ENCODE measurements at places on chromosomes 13 and 19.

DNA sequence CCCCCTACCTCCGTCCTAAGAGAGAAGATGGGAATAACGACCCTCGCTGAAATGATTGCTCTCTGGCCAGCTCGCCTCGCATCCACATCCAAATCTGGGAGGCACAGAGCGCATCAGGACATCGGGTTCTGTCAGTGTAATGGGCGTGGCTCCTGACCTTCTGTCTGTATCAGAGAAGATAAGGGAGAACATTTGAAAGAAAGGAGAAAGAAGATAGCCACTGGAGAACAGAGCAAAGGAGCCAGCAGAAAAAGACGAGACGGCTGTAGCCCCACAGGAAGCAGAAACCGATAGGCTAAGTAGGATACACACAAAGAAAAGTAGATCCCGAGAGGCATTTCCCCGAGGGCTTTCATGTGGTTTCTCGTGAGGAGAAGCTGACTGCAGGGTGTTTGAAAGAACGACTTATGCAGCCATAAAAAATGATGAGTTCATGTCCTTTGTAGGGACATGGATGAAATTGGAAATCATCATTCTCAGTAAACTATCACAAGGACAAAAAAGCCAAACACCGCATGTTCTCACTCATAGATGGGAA lies 14.0 kb upstream of the GJB2 start:
- DNase-seq: no peak

DNA sequence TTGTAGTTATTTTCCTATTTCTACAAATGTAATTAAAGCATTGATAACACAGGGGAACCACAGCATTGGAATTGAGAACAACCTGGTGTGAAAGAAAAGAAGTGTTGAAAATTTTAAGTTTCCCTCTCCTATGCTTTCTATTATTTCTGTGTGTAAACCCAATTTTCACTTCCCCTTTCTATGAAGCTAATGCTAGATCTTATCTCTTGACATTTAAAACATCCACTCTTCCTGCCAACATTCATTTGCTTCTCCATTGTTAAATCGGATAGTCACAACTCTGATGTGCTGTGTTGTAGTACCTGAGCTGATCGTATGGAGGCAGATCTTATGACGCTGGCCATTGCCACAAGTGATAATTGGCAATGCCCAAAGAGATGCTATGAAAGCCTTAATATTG lies 203.0 kb downstream of the ITGBL1 start:
- DNase-seq: no peak

- no peak for DNase-seq
Measured at GRCh38 chr13:47901441-47901840, 99.6 kb downstream of the SUCLA2 start.

- no peak for DNase-seq
Measured at GRCh38 chr13:49596221-49596620, 10.9 kb upstream of the RCBTB1 start.

DNA sequence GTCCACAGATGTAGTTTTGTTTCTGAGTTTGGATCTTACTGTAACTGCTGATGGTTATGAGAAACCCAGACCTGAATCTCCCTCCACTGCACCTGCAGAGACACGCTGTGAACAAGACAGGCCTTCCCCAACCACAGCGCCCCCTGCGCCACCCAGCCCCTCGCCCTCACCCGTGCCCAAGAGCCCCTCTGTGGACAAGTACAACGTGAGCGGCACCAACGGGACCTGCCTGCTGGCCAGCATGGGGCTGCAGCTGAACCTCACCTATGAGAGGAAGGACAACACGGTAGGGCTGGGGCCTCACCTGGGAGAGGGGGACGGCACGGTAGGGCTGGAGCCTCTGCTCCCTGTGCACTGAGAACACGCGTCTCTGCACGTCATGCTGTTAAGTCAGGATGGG lies 22.3 kb downstream of the LAMP1 start:
- no peak for DNase-seq

DNA sequence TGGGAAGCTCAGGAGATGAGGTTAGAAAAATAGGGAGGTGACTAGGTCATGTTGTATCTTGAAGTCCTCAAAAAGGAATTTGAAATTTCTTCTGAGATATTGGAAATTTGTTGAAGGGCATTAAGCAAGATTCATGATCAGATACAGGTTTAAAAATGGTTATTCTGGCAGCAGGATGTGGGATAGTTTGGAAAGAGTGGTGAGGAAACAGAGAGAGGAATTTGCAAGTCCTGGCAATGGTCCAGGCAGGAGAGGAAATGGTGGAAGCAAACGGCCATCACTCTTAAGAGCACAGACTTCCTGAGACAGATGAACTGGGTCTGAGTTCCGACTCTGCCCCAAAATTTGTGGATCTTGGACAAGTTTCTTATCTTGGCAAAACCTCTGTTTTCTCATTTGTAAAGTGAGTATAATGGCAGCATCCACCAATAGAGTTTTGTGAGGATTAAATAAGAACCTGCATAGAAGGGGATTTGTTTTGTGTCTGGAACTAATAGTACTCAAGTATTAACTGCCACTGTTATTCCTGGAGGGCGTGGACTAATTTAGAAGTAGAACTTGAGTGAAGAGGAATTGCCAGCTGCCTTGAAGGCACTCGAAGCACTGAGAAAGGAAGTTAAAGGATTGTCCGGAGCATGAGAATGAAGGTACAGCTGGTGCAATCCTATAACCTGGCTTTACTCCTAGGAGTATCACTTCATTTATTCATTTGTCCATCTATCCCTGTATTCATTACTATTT lies 99.6 kb downstream of the CCNA1 start:
- no peak for DNase-seq

DNA sequence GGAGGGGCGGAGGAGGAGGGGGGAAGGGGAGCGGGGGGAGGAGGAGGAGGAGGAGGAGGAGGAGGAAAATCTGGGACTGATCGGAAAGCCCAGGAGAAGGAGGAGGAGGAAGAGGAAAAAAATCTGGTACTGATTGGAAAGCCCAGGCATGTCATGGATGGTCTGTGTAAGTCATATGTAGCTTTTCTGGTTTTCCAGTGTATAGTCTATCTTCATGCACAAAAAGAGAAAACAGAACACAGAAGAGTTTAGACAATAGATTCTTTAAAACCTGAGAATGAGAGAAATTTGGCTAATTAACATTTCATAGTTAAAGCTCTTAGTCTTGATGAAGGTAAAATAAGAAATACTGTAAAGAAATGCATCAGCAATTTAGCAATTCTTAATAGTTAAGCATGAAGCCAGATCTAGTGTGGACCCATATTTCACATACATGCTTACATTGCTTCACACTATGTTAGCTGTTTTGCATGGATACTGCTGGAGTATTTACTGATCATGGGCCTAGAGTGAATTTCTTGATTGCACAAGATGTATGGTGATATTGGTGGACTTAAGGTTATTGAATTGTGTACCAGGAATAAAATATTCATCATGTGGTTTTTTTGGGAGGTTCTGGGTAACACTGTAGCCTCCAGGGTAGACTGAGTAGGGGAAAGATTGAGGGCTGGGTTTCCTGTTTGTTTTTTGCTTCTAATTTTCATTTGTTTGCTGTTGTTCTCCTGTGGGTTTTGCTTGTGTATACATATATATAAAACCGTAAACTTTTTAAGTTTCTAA lies 41.4 kb downstream of the SUCLA2 start:
- no peak for DNase-seq

GRCh38 chr13:109140054-109140453 lies 510.6 kb downstream of the MYO16 start:
- DNase-seq: no peak

- no peak for DNase-seq
Measured at GRCh38 chr19:17755443-17755890, 4.2 kb downstream of the FCHO1 start.

GRCh38 chr19:36526581-36526980 lies 1.5 kb downstream of the ZNF260 start:
- DNase-seq: no peak

DNA sequence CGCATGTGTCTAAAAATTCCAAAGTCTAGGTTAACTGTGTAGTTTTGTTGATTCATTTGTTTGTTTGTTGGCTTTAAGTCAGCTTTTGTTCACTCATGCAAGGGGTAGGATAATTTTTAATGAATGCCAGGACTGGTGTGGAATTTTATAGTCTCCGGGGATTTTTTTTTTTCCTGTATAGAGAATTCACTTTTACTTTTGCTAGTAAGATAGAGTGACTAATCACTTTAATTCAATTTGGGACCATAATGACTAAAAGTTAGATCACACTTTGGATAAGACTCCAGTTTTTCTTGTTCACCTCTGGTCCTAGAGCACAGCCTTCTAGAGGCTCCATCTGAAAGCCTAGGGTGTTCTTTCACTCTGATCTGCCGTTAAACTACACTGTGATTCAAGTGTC lies 1690.0 kb downstream of the PCDH9 start:
- DNase-seq: no peak

GRCh38 chr19:41987141-41987860 lies 6.7 kb downstream of the ATP1A3 start:
- no peak for DNase-seq

DNA sequence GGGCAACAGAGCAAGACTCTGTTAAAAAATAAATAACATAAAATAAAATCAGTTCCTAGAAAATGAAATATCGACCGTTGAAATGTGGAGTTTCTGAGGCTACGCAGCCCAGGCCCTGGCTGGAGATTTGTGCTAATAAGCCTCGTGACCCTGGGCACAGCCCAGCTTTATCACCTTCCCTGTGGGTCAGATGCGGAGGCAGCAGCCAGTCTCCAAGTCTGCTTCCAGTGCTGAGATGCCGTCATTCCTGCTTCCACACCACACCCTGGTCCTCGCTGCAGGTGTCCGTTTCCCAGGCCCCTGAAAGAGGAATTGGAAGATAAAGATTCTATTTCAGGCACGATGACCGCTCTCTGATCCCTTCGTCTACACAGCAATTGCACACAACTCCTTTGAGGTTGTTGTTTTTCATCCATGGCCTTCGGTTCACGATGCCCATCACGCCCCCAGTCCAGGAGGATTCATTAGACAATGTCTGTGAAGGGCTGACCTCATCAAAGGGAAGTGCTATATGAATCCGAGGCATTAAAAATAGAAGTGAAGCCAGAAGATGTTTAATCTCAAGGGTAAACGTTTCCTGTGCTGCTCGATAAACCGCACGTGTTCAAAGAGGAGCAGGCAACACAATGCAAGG lies 48.3 kb upstream of the ATP11A start:
- no peak for DNase-seq

DNA sequence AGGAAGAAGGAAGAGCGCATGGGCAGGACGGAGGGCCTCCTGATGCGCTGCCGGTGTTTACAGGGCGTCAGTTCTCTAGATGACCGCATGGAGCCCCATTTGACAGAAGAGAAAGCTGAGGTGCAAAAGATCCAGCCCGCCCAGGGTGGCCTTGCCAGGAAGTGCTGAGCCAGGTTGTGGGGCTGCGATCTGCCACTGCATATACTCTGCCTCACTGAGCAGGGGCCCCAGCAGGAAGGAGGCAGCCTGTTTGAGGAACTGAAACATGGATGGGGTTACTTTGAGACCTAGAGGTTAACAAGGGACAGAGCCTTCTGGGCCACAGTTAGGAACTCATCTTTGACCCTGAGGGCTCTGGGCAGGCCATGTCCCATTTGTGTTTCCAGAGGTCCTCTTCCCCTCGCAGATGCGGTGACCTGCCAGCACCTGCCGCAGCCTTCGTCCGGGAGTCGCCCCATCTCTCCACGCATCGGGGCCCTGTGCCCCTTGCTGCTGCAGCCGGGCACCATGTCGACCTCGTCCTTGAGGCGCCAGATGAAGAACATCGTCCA lies 3.2 kb downstream of the EPN1 start:
- DNase-seq: no peak

DNA sequence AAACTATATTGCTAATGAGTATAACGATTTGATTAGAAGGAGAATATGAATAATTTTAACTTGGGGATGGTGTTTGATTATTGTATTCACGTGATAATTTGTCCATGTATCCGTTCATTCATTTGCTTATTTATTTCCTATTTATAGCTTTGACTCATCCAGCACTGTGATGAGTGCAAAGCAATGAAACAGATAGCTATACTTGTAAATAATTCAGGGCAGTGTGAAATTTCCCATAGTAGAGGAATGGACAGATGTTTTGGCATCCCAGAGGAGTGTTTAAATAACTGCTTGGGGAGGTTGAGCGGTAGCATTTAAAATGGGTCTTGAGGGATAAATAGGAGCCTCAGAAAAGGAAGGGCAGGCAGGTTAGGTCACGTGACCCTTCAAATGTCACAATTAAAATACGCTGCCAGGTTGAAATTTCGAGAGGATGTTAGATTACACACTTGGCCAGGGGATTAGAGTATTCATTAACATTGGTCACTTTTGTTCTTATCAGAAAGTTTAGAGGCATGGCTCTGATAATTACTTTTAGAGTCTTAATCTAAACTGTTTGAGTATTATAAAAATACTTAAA lies 14.7 kb downstream of the FGF9 start:
- no peak for DNase-seq

DNA sequence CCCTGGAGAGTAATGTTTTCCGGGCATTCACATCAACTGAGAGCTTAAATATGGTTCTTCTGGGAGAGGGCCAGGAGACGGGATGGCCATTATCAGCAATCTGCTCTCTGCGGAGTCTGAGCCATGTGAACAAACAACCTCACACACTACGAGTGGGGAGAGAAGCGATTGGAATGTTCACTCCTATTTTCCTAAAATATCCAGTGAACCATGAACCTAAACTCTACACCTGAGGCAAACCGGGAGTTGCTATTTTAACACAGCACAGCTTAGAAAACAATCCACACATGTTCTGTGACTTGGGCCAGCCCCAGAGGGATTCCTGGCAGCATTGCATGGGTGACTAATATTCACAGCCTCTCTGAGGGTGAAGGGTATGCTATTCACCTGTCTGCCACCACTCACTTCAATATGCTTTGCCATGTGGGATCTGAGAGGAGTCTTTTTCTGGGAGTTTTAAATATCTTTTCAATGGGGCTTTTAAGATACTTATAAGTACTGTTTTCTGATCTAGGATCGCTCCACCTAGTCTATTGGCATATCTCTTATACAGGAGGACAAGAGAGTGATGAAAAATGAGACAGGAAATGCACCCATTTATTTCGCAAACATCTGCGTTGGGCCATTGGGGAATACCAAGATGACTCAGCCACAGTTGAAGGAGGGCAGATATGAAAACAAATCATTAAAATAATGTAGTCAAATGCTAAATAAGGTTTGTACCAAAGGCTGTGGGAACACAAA lies 72.6 kb upstream of the SERP2 start:
- DNase-seq: no peak

GRCh38 chr13:79225487-79226232 lies 180.4 kb downstream of the RBM26 start:
- DNase-seq: no peak

- no peak for DNase-seq
Measured at GRCh38 chr19:8506402-8506957, 4.0 kb upstream of the PRAM1 start.

GRCh38 chr19:31058676-31059340 lies 290.4 kb downstream of the TSHZ3 start:
- no peak for DNase-seq

All from cortex of kidney (tissue), 1 donor.